ENCODE measurements at places on chromosomes 4 and X.

- peak; percentile 100 for DNase-seq
Observed at GRCh38 chr4:38128478-38129459, 168.6 kb downstream of the PTTG2 start.

- DNase-seq, result no peak
Observed at GRCh38 chr4:189845145-189845846, 95.4 kb upstream of the FRG1 start.

DNA sequence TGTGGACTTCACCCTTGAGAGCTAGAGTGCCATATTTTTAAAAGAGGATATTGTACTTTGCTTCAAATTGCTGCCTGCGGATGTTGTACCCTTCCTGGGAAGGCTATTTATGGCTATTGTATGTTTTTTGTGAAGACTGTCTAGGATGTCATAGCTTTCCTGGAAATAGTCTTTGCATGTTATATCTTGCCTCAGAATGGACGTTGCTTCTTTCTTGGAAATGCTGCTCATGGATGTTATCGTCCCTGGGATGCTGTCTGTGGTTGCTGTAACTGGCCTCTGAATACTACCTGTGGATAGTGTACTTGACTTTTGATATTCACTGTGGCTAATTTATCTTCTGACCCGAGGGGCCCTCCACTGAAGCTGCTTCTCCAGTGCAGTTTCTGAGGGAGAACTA, 146.8 kb downstream of the ENOX2 start:
- DNase-seq, result no peak

GRCh38 chr4:185726931-185727330, 85.1 kb downstream of the SORBS2 start:
- peak; percentile 50 for DNase-seq

DNA sequence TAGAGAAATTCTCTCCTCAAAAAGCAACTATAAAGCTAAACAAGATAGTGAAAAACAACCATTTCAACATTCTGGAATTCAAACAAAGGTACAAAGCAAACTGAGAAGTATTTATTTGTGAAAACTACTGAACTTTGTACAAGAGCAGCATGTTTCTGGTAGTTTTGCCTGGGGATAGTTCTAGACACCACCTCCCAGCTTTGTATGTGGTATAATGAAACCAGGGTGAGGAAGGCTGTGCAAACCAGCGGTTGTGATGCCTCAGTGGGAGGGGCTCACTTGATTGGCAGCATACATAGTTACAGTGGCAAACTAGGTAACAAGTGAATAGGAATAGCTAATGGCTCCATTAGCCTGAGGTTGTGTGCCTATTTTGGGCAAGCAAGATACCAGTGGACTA, 18.6 kb upstream of the FRMD7 start:
- no peak for DNase-seq

DNA sequence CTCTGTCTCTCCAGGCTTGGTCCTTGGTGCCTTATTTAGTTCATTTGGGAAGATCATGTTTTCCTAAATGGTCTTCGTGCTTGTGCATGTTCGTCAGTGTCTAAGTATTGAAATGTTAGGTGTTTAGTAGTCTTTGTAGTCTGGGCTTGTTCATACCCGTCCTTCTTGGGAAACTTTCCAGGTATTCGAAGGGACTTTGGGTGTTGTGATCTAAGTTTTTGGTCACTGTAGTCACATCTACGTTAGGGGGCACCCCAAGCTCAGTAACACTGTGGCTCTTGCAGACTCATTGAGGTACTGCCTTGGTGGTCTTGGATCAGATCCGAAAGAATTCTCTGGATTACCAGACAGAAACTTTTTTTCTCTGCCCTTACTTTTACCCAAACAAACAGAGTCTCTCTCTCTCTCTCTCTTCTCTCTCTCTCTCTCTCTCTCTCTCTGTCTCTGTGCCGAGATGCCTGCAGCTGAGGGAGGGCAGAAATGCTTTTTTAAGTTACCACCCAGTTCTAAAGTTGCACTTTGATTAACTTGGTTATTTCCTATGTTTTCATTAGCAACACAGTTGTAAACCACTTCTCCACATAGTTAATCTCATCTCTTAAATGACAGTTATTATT, 67.6 kb upstream of the SLC7A3 start:
- peak; percentile 88 for DNase-seq

GRCh38 chrX:123153846-123154335, 30.2 kb upstream of the GRIA3 start:
- DNase-seq, result no peak

GRCh38 chrX:101430457-101431078, 22.5 kb downstream of the HNRNPH2 start:
- DNase-seq, result peak; percentile 30

Data from bronchial epithelial cell (primary cell).